Effector memory CD4-positive, alpha-beta T cell (primary cell): ENCODE measurements at places on chromosomes 12 and 14.

- DNase-seq, result no peak
Observed at GRCh38 chr12:11133816-11134215, 628 bp downstream of the TAS2R30 start.

DNA sequence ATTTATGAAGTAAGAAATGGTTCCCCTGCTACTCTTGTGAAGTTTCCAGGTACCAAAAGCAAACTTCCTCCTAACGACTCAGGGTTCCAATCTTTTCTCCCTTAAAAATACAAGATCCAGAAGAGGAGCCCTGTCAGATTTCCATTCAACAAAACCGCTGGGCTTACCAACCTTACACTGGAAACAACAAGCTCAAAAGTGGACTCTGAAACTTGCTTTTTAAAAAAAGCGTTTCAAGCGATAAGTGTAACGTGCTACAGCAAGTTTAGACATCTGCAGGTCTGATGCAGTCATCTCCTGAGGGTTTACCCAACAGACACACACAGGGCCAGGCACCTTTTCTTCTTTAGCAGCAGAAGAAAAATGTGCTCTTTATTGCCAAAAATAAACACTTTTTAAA lies 6.9 kb upstream of the CREBL2 start:
- no peak for DNase-seq

- DNase-seq, result no peak
Observed at GRCh38 chr12:14950982-14951746, 10.2 kb downstream of the ARHGDIB start.

GRCh38 chr14:41662780-41663472 lies 56.2 kb downstream of the LRFN5 start:
- DNase-seq, result no peak

DNA sequence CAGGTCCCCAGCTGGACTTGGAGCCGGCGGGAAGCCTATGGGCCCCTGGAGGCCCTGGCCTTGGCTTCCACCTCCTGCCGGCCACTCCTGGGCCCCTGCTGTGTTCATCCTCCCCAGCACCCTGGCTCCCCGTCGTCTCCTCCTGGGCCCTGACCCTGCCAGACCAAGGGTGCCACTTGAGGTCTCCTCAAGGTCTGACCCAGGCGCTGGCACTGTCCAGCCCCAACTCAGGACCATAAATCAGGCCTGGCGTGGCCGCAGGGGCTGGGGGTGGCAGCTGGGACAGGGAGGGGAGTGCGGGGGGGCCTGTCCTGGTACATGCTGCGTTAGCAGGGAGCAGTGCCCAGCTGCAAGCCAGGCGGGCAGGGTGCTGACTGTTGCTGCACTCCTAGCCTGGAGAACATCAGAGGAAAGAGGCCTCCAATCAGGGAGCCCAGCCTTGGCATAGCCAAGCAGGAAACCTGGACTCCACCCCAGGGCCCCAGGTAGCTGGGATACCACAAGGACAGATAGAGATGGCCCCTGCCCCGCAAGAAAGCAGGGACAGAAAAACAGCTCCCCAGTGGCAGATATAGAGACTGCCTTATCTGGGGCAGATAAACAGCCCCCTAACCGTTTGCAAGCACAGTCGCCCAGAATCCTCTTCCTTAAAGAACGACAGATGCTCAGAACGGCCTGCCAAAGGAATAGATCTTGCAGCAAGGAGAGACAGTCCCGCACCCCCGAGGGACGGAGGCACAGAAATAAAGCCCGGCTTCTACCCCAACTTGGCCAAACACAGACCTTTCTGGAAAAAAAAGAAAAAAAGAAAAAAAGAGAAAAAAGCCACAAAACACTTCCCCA lies 6.5 kb upstream of the ATG101 start:
- no peak for DNase-seq

DNA sequence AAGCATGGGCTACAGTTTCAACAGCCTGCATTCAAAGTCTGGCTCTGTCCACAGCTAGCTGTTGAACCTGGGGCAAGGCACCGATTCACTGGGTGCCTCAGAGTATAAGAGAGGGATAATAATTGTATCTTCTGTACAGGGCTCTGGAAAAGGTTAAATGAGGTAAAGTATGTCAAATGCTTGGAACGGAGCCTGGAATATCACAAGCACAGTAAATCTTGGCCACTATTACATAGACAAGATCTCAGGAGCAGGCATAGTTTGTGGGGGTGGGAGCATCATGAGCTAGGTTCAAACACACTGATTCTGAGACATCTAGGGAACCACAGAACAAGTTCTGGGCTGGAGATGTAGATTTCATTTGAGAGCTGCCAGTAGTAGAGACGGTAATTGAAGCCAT lies 203.7 kb upstream of the NUDT4 start:
- no peak for DNase-seq

DNA sequence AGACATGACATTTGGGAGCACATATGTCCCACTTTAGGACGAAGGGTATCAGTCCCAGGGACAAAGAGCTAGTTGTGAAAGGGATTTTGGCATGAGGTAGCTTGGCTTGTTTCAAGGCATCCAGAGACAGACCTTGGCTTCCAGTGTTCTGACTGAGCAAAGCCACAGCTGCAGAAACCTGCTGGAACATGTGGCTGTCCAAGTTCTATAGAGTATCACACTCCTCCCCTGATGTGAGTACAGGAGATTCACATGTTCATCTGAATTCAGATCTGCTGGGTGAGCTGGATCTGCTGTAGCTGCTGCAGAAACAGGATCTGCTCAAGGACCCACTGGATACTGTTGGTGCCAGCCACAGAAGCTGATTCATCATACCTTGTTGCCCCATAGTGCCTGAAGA lies 10.1 kb upstream of the C14orf39 start:
- DNase-seq, result no peak

GRCh38 chr12:14239350-14239934 lies 126.0 kb upstream of the ATF7IP start:
- DNase-seq, result no peak
